ENCODE measurements at places on chromosomes 4 and X. TPM values are rescaled to one million over a fixed set of nuclear protein-coding genes. Genes with fewer than 3 reads are reported as not detected.

Gene LGI2
- not detected for total RNA-seq

Gene CDS1
- total RNA-seq = 0.26 TPM

Gene GPR82
- 0.97 TPM for total RNA-seq

Gene SORCS2
- not detected for total RNA-seq

Gene PCDH10
- not detected for total RNA-seq

Gene MAGEB1
- total RNA-seq = not detected

Gene CC2D2A
- total RNA-seq = not detected

Gene RS1
- total RNA-seq = not detected

Gene PRDM5
- 0.58 TPM for total RNA-seq

Gene NPFFR2
- total RNA-seq = not detected

Gene TMEM255A
- total RNA-seq = 0.14 TPM

Gene NPY1R
- total RNA-seq = not detected

Gene USP26
- total RNA-seq = not detected

Gene PDE6B
- total RNA-seq = 23.2 TPM

Gene CENPVL1
- total RNA-seq = not detected

Gene SH2D1A
- total RNA-seq = 51.2 TPM

Gene GLRB
- total RNA-seq = not detected

Gene MSL3
- 82.4 TPM for total RNA-seq

Gene MAGEA2
- total RNA-seq = not detected

Gene RHOXF2
- not detected for total RNA-seq

Gene BMP15
- not detected for total RNA-seq

Gene CHRDL1
- total RNA-seq = not detected

Gene PHEX
- total RNA-seq = 0.55 TPM

Gene ACOX3
- total RNA-seq = 16.6 TPM

Gene MAD2L1
- 49.3 TPM for total RNA-seq

Gene GPC3
- 0.40 TPM for total RNA-seq
